Suppressor macrophage (primary cell): ENCODE measurements at places on chromosomes 5 and 9.

- no peak for DNase-seq
These were observed 6.0 kb downstream of the RPL12 start for GRCh38 chr9:127444921-127445850.

GRCh38 chr5:3740546-3741373 lies 145.1 kb downstream of the IRX1 start:
- DNase-seq: no peak

DNA sequence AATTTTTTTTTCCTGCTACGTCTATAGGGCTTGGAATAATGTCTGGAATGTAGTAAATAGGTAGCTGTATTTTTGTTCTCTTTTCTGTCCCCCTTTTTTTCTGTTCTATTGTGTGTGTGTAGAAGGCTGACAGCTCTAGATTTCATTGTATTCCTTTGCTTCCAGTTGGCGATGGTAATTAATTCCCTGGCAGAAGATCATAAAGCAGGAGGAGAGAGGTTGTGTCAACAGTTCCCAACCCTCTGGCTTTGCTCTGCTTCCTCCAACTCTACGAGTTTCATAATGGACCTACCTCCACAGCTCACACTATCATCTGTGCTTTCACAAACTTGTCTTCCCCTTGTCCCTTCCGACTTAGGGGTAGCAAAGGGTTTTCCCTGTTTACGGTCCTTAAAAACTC lies 117.9 kb upstream of the CDH18 start:
- DNase-seq: no peak

GRCh38 chr5:124698770-124699169 lies 47.7 kb downstream of the ZNF608 start:
- DNase-seq: no peak

DNA sequence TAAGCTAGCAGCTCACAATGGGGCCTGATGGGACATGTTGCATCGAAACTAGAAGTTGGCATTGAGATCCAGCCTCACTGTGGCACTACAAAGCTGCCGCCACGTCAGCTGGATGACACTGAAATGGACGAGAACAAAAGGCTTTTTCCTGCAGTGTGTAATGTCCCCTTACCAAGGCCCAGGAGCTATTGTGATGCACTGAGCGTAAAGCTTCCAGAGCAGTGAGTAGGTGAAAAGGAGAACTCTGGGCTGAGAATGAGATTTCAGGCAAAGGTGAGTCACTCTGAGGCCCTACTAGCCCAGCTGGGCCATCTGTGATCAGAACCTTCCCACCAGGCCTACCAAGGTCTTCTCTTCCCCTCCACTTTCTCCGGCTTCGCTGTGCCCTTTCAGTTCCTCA lies 528.1 kb upstream of the KLF4 start:
- peak; percentile 16 for DNase-seq

- DNase-seq: no peak
These were observed 1356.8 kb upstream of the ACO1 start for GRCh38 chr9:31027678-31028077.

DNA sequence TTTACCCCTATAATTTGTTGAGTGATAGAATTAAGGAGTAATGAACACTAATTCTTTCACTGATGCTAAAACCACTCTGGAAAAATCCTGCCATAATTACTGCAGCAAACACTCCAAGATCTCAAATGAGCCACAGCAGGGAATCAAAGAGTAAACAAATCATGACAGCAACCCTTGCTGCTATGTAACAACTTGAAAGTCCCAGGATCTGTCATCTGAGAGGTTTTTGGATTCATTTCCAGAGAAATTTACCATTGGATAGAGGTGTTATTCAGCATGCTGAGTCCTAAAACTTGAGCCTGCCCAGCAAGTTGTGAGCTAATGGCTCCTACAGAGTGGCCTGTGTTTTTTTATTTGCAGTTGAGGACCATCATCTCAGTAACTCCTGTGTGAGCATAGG lies 59.2 kb downstream of the PRLR start:
- DNase-seq: no peak

- no peak for DNase-seq
These were observed 17.6 kb downstream of the MEGF9 start for GRCh38 chr9:120696551-120697230.

DNA sequence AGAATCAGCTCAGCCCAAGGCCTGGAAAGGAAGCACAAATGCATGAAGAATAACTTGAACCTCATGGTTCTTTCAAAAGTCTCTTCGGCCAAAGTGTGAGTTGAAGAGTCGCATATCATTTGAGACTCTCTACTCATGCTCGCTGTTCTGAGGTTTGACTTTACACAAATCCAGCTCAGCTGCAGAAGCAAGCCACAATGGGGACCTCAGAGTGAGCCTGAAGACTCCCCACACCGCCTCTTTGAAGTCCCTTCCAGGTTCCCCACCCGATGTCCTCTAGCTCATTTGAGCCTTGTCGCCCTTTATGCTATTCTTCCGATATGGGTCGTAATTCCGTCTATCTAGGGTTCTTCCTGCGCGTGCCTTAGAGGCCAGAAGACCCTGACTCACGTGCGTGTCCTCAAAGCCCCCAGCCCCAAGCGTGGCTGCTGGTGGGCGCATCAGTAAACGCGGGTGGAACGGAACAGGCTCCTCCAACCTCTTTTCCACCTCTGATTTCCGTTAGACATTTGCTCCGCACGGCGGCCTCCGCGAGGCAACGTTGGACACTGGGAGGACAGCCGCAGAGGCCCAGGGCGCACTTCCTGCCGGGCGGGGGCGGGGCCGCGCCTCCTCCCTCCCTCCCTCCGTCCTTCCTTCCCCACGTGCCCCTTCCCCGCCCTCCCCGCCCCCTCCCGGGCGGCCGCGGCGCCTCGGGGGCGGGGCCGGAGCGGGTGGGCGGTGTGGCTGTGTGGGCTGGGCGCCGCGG lies at the start of gene SNX30:
Gene SNX30, plus strand, starts transcription at position 745 of the 748 bp plus-strand sequence. CDS start 242 bp downstream, outside the sequence.
- peak; percentile 91 for DNase-seq

DNA sequence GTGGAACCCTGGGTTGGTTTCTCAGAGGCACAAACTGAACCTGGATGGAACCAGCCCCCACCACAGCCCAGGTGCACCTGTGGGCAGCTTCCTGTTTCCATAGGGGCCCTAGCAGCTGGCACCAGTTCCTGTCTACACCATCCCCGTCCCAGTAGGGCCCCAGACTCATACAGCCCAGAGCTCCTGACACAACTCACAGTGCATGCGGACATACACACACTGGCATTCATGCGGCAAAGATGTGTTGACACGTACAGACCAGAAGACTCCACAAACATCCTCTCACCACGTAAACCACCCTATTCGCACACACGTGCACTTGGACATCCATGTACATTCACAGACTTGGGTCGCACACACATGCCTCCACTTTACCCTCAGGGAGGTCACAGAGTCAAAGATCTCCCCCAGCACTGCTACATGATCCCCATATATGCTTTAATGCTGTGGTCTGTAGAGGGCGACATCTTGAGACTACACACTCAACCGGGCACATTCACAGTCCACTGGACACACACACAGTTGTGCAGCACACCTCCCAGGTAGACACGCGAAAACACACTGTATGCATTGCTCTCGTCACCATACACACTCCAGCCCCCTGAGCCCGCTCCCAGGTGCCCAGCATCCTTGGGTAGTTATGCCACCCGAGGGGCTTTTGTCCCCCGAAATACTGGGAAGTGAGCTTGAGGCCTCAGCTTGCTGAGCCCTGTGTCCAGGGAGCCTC lies 22.4 kb downstream of the CXXC5 start:
- DNase-seq: peak; percentile 40

DNA sequence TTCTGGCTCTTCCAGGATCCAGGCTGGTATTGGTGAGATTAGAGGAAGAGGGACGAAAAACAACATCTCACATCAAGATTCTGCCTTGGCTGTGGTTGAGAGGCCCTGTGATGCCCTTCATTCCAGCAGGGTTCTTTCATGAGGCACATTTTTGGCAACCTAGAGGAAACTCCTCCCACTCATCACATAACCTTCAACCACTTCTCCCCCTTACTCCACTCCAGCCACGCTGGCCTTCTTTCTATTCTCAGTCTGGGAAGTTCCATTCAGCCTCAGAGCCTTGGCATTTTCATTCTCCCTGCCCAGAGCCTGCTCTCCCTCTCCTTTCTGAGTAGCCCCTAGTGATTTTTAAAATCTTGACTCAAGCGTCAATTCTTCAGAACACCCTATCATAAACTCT lies 337.5 kb downstream of the ZSWIM6 start:
- no peak for DNase-seq

DNA sequence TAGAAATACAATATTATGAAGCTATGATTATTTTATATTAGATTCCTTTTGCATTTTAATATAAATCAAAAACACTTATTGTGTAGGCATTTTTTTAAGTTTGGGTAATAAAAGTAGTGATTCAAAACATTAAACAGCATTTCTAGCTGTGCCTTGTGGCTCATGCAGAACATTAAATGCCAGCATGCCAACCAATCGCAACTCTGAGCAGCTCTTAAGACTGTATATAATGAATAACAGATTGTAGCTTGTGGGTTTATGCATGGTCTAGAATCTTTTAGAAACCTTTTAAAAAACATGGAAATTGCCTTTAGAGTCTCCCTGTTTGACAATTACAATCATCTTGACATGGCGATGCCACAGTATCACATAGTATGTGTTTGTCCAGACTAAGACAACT lies 903.8 kb downstream of the EFNA5 start:
- DNase-seq: no peak

- no peak for DNase-seq
These were observed 672 bp downstream of the PAXX start for GRCh38 chr9:136992819-136993369.

GRCh38 chr5:137573376-137573775 lies 74.2 kb upstream of the SPOCK1 start:
- DNase-seq: no peak

GRCh38 chr5:114473541-114473940 lies 111.7 kb downstream of the KCNN2 start:
- DNase-seq: no peak

DNA sequence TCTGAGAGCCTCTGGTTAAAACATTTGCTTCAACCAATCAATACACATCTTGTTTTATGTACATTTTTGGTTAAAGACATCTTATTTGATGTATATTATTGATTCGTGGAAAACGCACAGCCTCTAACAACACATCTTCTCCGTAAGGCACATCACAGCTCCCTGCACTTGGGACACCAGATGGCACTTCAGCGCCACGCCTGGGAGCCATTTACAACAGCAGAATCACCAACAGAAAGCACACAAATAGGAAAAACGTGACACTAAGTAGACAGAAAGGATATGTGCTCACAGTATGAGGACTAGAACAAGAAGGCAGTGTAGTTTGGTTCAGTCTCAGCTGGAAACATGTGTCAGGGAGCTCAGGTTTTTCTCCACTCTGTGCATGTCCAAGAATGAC lies 199.7 kb downstream of the ROR2 start:
- DNase-seq: no peak

DNA sequence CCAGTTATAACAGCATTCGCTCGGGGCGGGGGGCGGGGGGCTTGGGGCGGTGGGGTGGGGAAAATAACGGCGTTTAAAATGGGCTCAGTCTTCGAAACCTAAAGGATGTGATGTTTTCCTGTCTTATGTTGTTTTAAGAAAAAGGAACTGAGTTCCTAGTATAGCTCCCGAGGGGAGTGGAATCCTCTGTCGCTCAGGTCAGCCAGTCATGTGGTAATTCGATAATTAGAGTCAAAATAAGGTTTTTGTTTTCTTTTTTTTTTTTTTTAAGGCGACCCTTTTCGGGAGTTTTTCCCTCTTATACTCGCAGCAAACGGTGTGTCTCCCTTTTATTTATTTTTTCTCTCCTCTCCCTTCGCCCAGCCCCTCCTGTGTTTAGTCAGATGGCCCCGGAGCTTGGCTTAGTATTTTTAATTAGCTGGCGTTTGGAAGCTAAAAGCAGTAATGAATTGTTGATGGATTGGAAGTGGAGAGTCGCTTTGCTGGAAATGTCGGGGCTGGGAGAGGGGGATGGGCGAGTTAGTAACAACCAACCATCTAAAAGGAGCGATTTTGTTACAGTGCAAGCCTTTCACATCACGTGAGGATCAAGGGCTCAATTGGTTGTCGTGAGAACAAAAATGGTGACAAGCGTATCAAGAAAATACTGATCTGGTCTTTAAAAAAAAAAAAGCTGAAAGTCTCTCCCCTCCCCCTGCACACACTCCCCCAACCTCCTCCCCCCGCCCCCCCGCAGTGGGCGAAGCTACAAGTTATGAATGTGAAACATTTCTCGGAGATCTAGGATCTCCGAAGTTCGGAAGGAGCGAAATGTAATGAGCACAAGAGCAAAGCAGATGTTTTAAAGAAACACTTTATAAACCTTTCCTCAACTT lies 714 bp upstream of the ZNF608 start:
- peak; percentile 29 for DNase-seq

DNA sequence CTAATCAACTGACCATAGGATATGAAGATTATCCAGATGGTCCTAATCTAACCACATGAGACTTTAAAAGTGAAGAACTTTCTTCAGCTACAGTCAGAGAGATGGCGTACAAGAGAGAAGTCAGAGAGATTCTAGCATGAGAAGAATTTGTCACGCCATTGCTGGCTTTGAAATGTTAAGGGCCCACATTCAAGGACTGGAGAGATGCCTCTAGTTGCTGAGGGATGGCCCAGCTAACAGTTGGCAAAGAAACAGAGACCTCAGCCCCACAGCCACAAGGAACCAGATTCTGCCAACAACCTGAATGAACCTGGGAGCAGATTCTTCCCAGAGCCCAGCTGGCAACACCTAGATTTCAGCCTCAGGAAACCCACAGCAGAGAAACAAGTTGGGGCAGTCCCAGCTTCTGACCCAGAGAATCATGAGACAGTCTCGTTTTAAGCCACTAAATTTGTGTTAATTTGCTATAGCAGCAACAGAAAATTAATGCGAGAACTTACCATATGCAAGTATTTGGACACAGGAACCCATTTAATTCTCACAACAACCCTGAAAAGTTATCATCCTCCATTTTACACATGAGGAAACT lies 132.0 kb downstream of the MLLT3 start:
- DNase-seq: no peak

DNA sequence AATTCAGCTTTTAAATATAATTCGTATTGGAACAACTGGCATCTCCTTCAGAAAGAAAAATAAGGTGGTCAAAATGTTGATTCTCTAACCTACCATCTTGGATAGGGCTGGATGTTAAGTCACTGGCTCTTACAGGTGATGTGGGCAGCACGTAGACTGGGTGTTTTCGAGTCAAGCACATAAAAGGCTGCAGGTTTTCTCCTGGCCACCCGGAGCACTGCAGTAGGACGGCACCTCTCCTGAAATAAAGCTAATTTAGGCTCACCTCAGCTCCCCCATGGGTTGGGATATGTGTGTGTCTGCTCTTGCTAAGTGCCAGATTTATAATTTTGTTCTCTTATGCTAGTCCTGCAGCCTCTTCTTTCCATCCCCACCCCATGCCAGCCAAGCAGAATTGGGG lies 80.3 kb downstream of the IQGAP2 start:
- DNase-seq: no peak

GRCh38 chr9:126618190-126618584 lies 4.5 kb downstream of the LMX1B start:
- no peak for DNase-seq
